HS-5 (cell line): ENCODE measurements at places on chromosomes 5 and 9.

GRCh38 chr5:22567983-22568382 is 285.2 kb downstream of the CDH12 start:
- no peak for DNase-seq

GRCh38 chr5:142832263-142832662 is 62.1 kb downstream of the ARHGAP26 start:
- DNase-seq: no peak

- DNase-seq: no peak
These were observed 56.6 kb downstream of the HSD17B3 start for GRCh38 chr9:96245399-96245798.

- no peak for DNase-seq
These were observed 78.4 kb upstream of the ADRA1B start for GRCh38 chr5:159837860-159838259.

- DNase-seq: no peak
These were observed 94.6 kb downstream of the SYK start for GRCh38 chr9:90896231-90896630.

DNA sequence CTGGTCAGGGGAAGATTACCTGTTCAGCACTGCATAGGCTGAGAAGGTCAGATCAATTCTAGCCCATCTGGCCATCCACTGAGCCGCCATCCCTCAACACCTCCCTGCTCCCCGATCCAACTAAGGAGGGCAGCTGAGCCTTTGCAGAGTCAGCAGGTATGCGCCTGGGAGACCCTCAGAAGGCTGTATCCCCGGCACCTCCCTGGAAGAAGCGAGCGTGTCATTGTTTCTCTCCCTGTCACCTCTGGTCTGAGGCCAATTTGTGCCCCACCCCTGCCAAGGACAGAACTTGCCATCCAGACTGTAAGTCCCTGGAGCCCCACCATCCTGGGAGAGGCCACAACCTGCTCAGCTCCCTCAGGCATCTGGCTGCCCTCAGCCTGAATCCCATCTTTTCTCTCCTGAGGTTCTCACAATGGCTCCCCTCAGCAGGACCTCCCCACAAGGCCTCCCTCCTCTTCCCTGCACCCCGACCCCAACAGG is 2.6 kb downstream of the CLTB start:
- no peak for DNase-seq

GRCh38 chr9:78030296-78030552 is 1.4 kb downstream of the GNAQ start:
- no peak for DNase-seq

- no peak for DNase-seq
These were observed 59.7 kb upstream of the HMHB1 start for GRCh38 chr5:143752165-143752850.

DNA sequence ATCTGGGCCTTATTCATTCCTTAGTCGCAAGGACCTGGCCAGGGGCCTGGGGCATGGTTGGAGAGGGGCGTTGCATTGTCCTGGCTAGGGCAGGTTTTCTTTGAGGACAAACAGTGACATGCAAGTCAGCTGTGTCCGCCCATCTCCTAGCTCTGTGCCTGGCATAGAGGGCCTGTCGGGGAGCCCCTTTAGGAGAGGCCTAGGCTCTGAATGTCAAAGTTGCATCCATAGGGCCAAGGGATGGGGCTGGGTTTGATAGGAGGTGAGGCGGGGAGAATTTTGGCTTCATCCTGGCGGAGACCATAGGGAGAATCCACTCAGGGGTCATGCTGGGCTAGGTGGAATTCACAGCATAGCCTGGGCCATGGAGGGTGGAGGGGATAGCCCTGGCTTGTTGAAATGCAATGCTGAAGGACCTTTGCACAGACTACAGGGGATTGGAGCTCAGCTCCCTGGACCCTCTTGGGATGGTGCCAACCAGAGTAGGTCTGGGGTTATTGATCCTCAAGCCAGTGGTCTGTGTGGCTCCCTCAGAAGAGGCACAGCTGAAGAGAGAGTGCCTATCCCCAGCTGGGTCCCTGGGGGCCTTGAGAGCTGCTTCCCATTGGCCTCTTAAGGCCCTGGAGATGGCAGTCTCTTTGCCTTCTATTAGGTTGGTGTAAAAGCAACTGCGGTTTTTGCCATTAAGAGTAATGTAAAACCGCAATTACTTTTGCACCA is 104.0 kb downstream of the RGS3 start:
- no peak for DNase-seq

DNA sequence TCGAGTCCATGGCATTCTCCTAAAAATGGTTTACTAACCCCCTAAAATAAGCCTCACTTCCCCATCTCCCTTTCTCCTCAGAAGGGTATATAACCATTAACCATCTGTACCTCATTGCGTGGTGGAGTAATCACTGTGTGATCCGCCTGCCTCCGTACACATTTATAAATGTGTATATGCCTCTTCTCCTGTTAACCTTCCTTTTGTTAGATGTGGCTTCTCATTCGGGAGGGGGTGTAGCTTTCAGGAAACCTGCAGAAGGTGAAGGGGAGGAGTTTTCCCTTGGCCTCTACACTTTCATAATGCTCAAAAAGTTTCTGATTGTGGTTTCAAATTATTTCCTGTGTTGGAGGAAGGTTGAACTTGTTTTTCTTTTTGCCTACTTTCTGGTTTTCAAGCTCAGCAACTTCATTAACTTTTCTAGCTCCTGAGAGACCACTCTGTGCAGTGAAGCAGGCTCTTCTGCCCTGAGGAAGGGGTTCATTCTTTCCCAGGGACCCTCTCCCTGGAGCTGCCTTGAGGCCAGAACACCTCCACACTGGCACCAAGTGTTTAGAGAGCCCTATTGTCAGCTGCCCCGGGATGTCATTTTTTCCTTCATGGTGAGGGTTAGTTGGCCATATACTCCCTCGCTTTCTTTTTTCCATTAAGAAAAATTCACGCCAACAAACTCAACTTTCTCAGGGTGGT is 46.9 kb downstream of the RASGRF2 start:
- no peak for DNase-seq

DNA sequence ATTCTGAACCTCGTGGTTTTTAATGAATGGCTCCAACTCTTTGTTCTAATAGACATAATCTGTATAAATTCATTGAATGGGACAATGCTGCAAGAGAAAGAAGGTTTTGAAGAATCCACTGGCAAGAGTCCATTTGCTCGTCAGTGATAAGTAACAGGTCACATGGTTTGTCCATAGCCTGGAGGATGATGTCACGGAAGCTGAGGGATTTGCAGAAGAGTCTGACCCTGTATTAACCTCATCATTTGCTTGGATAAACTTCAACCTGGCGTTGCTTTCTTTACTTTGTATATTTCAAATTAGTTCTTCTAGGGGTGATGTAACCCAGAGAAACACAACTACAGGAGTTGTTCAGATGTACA is 197.4 kb downstream of the GAS1 start:
- no peak for DNase-seq

DNA sequence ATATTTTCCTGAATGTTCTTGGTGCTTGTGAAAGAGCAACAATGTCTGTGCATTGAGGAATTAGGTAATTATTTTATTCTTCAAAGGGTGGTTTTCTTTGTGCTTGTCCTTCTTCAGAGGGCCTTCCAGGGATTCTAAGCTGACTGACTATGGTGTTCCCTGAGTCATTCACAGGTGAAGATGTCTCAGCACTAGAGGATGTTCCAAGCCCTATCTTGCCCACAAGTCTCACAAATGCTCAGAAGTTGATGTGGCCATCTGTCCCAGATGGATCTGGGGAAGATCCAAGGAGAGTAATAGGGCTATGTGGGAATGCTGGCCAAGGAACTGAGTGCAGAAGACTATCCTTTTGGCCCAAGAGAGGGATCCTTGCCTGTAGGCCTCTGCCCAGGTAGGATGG is 120.9 kb downstream of the ADAMTSL1 start:
- DNase-seq: no peak

GRCh38 chr9:97830884-97831829 is 21.9 kb upstream of the FOXE1 start:
- no peak for DNase-seq

DNA sequence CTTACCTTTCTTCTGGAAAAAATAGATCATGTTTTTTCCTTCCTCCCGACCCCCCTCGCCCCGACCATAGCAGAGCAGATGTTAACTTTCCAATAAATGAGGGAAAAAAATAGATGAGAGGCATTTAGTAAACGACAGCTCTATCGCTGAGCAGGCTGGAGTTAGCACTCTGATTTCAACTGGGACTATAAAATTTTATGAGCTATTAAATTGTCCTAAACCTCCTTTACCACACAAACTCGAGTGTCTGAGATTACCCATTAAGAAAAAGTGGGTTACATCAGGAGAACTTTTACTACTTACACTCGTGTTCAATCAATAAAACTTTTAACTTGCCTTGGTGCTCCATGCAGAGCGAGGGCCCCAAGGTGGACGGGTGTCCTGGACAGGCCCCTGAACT is 59.8 kb upstream of the RNU6ATAC start:
- no peak for DNase-seq

DNA sequence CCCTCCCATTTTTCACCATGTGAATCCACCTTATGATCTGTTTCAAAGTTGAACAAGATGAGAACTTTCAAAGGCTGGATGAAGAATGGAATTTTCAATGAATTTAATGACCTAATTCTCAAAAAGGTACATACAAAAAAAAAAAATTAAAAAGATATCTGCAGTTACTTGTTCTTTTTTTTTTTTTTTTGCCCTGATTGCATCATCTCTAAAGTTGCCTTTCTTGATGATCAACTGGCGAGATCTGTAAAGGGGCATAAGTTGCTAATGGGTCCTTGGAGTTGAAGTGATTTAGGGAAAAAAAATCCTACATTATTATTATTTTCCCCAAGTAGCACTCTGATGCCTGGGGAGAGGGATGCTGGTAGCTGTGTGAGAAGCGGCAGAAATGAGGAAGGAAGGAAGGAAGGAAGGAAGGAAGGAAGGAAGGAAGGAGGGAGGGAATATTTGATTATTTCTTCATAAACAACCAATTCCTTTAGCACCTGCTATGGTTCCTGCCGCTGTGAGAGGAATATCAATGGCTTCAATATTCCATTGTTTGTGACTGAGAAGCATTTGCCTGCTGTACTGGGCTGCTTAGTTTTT is 48.8 kb upstream of the CD180 start:
- no peak for DNase-seq

GRCh38 chr5:141003791-141004611 is 37.7 kb downstream of the PCDHAC2 start:
- peak; percentile 51 for DNase-seq

- no peak for DNase-seq
These were observed 434.5 kb upstream of the TUSC1 start for GRCh38 chr9:26112724-26113123.

DNA sequence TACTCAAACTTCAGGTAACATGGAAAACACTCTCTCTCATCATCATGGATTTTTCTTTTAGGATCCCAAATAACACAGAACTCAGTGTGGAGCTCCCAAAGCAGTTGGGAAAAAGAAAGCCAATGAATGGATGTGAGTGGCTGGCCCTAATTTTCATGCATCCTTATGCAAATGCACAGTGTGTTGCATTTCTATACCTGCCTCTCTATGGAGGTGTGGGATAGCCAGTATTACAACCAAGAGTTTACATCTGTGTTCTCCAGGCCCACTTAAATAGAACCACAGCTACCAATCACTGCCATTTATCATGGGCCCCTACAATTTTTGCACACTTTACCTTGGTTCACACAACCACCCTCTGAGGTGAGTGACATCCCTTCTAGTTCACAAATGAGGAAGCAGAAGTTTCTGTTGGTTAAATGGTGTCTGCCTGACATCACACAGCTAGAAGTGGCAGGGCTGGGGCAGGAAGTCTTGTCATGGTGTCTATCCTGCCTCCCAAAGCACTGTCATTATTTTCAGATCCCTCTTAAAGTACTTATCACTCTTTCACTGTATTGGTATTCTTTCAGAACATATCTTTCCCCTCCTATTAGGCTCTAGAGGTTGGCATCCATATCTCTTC is 17.3 kb downstream of the MAMDC2 start:
- no peak for DNase-seq

- DNase-seq: no peak
These were observed 41.4 kb downstream of the ENC1 start for GRCh38 chr5:74599148-74599547.

DNA sequence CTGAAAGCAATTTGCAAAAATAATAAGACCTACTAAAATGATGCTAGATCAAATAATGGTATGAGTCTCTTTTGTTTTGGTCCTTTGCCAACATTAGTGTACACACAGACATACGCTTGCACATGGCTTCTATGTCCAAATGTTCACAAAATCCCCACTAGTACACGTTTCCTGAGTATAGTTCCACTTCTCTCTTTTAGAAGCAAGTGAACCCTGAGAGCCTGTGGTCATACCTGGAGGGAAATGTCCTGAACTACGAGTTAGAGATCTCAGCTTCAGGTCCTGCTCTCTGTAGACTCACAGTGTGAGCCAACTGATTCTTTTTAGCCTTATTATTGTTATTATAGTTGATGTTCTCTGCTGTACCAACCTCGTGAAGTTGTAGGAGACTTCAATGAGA is 47.3 kb upstream of the ACTBL2 start:
- no peak for DNase-seq

DNA sequence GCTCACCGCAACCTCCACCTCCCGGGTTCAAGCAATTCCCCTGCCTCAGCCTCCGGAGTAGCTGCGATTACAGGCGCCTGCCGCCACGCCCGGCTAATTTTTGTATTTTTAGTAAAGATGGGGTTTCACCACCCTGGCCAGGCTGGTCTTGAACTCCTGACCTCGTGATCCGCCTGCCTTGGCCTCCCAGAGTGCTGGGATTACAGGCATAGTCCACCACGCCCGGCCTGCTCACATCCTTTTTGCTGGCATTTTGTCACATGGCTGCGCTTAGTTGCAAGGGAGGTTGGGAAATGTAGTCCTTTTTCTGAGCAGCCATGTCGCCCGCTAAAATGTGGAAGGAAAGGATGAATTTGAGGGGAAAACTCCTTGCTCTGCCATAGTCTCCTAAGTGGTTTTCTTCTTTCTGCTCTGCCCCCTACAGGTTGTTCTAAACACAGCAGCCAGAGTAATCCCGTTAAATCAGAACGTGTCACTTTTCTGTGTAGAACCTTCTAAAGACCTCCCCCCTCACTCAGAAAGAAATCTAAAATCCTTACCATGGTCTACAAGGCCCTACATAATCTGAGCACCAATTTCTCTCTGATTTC is 57.8 kb upstream of the HSPA9 start:
- no peak for DNase-seq

DNA sequence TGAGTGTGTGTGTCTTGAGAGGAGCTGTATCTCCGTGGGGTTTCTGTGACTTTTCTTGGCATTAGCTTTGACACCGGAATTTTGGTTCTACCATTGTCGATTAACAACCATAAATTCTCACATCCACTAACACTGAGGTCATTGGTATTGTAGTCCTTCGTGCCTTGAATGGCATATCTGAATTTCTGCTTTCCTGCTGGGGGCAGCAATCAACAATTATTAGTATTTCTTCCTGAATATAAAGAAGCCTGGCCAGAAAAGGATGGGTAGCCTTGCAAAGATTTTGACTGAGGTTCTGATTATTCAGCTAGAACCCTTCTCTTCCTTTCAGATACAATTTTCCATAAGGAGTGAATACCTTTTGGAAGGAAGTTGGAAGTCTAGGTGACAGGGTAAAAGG is 33.5 kb upstream of the SHOC1 start:
- DNase-seq: no peak

GRCh38 chr5:82424211-82424610 is 146.1 kb upstream of the RPS23 start:
- no peak for DNase-seq

- no peak for DNase-seq
These were observed 5.5 kb upstream of the SUSD3 start for GRCh38 chr9:93052791-93053540.

GRCh38 chr9:130143279-130143893 is 28.8 kb upstream of the NCS1 start:
- DNase-seq: no peak

GRCh38 chr5:116572350-116573278 is 2.0 kb downstream of the SEMA6A start:
- DNase-seq: no peak

- no peak for DNase-seq
These were observed 190.2 kb upstream of the PCSK5 start for GRCh38 chr9:75700252-75700640.
